Stimulated activated CD4-positive, alpha-beta T cell treated with anti-CD3 and anti-CD28 coated beads, Interleukin-12 subunit alpha, Interleukin-12 subunit beta, amount 100 ng/mL, for 48 hours (primary cell): ENCODE measurements at places on chromosomes 5 and 9.

- DNase-seq, result no peak
Observed at GRCh38 chr5:88583471-88583870, 299.5 kb downstream of the MEF2C start.

DNA sequence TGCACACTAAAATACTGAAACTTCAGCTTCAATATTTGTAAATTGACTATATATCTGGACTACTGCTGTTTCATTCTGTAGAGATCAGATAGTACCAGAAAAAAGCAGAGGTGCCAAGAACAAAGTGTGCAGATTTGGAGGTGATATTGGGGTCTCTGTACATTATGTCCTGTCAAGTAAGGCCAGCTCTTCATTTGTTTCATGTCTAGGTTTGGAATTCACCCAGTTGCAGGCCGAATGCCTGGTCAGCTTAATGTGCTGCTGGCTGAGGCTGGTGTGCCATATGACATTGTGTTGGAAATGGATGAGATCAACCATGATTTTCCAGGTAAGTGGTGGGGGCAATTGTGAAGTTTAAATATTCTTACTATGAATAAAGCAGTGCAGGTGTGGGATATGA is 96.9 kb downstream of the NNT start:
- no peak for DNase-seq

GRCh38 chr9:84170521-84171141 is 169.9 kb downstream of the SLC28A3 start:
- no peak for DNase-seq

DNA sequence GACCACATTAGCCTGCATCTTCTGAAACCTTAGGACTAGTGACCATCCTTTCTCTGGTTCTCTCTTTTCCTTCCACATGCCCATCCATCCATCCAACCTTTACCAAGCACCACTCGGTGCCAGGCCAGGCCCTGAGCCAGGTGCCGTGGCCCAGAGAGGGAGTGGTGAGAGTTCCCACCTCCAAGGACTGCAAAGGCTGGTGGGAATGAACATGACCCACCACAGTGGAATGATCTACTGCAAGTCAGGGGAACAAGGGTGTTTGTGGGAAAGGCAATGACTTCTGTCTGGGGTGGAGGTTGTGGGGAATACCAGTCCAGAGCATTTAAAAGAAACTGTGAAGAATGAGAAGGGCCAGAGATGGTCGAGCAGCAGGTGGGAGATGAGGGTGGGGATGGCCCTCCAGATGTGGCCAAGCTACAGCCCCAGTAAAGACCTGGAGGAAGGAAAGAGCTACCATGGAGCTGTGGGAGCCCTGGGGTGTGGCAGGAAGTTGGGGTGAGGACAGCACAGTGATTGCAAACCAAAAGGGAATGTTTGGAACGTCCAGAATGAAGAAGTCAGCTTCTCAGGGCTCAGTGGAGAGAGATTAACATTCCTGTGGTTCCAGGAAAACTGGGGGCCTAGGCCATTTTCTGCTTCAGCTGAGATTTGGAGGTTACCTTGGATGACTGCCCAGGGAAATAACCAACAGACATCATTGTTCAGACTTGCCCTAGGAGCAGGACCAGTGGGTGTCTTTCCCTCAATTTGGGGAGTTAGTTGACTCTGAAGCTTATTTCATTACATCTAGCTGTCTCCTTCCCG is 30.7 kb upstream of the CORO2A start:
- no peak for DNase-seq

DNA sequence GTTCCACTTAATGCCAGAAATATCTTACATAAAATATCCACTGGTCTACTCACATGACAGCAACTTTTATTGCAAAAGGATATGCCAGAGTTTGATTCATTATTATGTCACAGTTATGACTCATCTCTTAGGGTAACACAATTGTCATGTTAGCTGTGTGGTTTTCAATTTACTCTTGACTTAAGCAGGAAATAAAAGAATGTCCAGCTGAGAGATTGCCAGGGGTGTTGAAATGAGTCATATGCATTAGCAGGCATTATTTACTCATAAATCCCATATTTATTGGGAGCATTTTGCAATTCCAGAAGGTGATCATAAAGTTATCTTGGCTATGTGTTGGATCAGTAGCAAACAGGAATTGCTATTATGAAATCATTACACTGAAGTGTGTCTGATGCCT is 1164.6 kb upstream of the CDH18 start:
- no peak for DNase-seq

DNA sequence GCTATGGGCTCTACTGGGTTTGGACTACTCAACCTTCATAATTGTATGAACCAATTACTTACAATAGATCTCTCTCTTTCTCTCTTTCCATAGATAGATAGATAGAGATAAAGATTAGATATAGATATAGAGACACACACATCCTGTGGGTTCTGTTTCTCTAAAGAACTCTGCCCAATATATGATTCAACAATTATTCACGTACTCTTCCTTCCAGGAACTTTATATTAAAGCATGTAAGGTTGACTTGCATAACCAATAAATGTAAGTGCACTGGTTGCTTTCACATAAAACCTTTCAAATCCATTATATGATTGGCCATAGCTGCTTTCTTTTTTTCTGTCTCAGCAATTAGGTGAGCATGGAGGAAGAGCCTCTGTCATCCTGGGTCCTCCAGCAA is 46.7 kb upstream of the CDH18 start:
- no peak for DNase-seq

DNA sequence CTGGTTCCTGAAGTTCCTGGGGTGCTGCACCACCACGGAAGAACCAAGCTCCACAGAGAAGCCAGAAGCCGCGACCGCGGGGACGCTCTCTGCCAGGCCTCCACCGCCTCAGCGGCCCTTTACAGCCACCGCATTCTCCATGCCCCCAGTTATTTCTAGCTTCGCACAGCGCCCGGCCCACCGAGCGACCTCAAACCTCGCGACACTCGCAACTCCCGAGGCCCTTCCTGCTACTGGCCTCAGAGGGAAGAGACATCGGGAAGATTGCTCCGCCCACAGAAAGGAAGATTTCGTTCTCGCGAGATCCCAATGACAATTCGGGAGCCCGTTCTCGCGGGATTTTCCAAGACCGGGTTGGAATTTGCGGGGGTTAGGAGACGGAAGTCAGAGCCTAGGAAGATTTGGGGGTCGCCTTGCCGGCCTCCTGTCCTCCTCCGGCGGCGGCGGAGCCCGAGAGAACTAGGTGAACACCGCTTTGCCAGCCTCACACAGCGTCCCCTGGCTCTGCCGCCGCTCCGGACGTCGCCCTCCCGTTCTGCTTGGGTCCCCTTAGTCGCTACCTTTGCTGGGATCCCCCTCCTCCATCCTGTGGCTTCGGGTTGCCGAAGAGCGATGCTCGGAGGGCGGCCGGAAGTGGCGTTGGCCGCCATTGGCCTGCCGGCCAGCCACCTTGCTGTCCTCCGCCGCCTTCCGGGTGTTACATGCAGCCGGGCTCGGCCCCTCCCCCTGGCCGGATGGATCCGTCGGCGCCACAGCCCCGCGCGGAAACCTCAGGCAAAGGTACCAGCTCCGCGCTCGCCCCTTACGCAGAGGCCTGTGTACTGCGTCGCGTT is at the start of gene ERCC6L2:
Gene ERCC6L2, plus strand, starts transcription at position 387 of the 833 bp plus-strand sequence. Its CDS starts 348 bp downstream, at position 735.
- DNase-seq, result peak; percentile 92

DNA sequence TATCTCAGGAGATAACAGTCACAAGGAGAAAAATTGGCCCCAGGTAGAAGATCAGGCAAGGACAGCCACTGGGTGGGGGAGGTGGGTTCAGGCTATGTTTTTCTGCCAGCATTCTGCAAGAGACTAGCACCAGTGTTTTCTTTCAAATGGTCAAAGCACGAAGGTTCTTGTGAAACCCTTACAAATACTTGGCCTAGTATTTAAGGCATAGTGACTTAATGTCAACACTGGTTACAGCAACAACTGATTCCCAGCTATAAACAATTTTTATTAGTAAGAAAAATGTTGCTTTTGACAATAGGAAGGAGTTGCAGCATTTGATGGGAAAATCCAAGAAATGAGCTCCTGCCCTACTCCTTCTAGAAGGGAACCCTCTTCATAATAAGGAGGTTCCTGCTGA is 349.6 kb downstream of the SLIT3 start:
- DNase-seq, result no peak

- no peak for DNase-seq
Observed at GRCh38 chr5:1747079-1747802, 52.4 kb downstream of the MRPL36 start.

DNA sequence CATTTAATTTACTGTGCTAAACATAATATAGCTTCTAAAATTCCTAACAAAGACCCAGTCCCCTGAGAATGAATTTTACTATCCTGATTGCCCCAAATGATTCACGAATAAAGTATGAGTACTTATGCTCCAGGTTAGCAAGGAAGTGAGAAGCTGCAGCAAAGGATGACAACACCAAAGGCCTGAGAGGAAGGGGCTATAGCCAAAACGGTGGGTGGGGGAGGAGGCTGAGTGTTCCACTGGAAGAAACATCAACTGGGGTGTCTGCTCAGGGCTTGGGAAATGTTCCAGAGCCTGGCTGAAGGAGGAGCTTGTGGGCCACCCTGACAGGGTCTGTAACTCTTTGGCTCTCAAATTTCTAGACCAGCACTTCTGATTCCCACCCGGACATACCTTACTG is 157.3 kb downstream of the ADAMTS12 start:
- DNase-seq, result no peak

- DNase-seq, result no peak
Observed at GRCh38 chr5:165538065-165538464, 2032.6 kb downstream of the MAT2B start.

DNA sequence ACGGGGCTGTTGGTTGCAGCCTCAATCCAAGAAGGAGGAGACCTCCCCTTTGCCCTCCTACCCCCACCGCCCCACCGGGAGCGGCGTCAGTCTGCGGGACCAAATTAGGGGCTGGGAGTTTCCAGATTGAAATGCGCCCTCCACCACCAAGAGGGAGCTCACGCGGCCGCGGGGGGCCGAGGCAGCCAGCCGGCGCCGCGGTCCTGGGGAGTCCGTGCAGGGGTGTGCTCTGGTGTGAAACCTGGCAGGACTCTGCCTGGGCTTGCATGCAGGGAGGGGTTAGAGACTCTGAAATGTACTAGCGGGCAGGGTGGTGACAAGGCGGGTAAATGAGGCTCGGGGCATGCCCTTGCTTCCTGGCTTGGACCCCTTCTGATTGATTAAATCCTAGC is 989 bp upstream of the FBN2 start:
- no peak for DNase-seq

DNA sequence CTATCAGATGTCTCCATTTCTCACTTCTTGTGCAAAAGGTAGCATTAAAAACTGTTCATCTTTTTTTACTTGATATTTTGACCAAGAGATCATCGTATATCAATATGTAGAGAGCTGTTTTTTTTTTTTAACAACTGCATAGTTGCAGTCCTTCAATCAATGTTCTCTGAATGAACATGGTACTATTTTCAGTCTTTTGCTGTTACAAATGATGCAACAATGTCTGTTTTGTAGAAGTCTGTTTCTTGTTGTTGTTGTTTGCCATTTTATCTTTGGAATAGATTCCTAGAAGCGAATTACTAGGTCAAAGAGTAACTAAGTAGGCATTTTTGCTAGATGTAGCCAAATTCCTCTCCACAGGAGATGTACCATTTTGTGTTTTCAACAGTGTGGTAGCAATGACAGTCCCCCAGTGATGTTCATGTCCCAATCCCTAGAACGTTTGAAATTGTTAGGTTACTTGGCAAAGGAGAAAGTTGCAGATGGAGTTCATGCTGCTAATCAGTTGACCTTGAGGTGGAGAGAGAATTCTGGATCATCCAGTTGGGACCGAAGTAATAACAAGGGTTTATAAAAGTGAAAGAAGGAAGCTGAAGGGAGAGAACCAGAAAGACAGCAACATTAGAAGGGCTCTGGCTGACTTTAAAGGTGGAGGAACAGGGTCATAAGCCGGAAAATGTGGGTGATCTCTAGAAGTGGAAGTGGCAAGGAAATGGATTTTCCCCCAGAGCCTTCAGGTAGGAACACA is 6.3 kb downstream of the MTREX start:
- DNase-seq, result no peak

- no peak for DNase-seq
Observed at GRCh38 chr5:74722271-74722670, 37.2 kb downstream of the HEXB start.

GRCh38 chr5:127652952-127653611 is 4.2 kb downstream of the CTXN3 start:
- no peak for DNase-seq

DNA sequence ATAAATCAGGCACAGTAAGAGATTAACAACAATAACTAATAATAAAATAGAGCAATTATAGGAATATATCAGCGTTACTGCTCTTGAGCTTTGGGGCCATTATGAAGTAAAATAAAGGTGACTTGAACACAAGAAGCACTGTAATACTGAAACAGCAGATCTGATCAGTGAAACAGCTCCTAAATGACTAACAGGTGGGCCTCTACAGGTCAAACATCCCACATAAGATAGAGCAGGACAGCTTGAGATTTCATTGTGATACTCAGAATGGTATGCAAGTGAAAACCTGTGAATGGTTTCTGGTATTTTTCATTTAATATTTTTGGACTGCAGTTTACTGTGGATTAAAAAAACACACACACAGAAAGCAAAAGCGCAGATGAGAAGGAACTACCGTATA is 24.0 kb upstream of the MAP3K1 start:
- DNase-seq, result no peak

- no peak for DNase-seq
Observed at GRCh38 chr9:76349865-76350264, 44.4 kb downstream of the RFK start.

- DNase-seq, result no peak
Observed at GRCh38 chr9:124593200-124593599, 86.0 kb upstream of the NR5A1 start.

- DNase-seq, result no peak
Observed at GRCh38 chr5:77806213-77806843, 30.2 kb upstream of the TBCA start.

DNA sequence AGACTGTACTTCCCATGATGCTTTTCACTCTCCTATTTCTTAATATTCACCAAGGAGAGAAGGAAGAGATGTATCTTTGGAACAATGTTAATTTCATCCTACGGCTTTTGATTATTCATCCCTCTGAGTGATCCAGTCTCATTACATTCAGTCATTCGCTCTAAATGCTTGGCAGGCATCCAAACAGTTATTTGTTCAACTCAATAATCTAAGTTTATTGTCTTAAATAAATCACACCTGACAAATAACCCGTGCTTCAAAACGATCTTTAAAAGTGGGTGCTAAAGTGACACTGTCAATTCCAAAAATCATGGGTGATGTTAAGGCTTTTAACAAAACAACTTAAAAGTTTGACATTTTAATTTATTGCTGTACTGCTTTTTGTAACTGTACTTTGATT is 233.1 kb downstream of the RASEF start:
- no peak for DNase-seq

GRCh38 chr5:74639807-74640449 is 600 bp downstream of the ENC1 start:
- no peak for DNase-seq
